ENCODE measurements at places on chromosomes 4 and X. TPM values are rescaled to one million over a fixed set of nuclear protein-coding genes. Genes with fewer than 3 reads are reported as not detected.

DNA sequence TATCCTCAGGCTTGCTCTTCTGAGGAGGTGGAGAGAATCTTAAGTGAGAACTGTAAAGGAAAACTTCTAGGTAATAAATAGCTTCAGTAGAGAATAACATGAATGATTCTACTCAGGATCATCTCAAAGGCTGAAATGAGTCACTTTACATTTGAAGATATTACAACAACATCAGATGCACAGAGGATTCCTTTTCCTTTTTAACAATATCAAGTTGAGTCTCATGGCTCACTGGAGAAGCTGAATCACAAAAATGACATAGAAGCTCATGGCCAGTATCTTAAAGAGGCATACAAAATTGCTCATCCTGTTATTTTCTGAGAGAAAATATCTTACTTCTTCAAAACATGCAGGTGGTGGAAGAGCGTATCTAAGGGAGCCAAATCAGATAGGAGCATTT, 72.5 kb upstream of the EMCN start:
- H3K27me3 ChIP-seq, result no peaks in the 10 kb centered on the region
- H3K27ac ChIP-seq, result no peak overlapping the region
- no peak for DNase-seq

PAGE2B gene
- not detected for total RNA-seq

- H3K27me3 ChIP-seq, result no peaks in the 10 kb centered on the region
- no peak overlapping the region for H3K27ac ChIP-seq
- no peak for DNase-seq
- H3K4me1 ChIP-seq, result no peaks in the 10 kb centered on the region
These were observed 58.5 kb upstream of the AP1S2 start for GRCh38 chrX:15913146-15913545.

LRRC66 gene
- 0.08 TPM for total RNA-seq
